Epithelial cell of proximal tubule (primary cell): ENCODE measurements at places on chromosomes 3 and 15. TPM values are rescaled to one million over a fixed set of nuclear protein-coding genes. Genes with fewer than 3 reads are reported as not detected.

DNA sequence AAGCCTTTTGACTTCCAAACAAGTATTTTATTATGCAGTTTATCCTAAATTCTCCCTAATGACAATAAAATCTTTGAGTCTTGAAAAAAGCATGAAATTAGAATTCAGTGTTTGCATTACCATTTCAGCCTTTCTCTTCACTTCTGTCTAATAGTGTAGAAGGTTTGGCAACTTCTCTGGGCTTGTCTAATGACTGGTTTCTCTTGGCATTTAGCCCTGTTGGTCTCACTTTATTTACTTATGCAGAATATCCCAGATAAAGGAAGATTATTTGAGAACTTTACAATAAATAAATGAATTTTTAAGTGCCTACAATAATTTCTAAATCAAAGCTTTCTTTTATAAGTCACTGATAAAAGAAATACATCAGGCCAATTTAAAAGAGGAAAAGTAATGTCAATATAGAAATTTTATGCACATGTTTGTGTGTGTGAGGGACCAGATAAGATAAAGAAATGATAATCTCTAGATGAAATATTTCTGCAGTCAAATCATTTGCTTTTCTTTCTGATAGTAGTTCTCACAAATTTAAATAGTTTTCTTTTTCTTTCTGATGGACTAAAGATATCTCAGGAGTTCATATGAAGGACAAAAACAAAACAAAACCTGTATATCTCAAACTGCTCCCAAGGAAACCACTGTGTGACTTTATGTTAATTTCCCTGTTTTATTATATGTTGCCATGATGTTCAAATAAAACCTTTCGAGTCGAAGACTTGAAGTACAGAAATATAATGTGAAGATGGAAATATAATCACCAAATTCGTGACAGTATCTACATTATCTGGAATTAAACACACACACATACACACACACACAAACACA is 533.1 kb upstream of the CBLB start:
- DNase-seq, result no peak

DNA sequence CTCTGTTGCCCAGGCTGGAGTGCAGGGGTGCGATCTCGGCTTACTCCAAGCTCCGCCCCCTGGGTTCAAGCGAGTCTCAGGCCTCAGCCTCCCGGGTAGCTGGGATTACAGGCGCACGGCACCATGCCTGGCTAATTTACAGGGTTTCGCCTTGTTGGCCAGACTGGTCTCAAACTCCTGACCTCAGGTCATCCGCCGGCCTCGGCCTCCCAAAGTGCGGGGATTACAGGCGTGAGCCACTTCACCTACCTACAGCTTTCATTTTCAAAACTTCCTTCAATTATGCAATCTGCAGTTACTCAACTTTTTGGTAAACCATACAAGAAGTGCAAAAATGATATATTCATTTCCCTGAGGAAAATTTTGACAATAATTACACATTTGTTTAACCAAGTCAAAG is 14.0 kb downstream of the NANOGP8 start:
- DNase-seq, result no peak

Gene SMAD6
- total RNA-seq, result 10.8 and 22.1 TPM in 2 replicates

DNA sequence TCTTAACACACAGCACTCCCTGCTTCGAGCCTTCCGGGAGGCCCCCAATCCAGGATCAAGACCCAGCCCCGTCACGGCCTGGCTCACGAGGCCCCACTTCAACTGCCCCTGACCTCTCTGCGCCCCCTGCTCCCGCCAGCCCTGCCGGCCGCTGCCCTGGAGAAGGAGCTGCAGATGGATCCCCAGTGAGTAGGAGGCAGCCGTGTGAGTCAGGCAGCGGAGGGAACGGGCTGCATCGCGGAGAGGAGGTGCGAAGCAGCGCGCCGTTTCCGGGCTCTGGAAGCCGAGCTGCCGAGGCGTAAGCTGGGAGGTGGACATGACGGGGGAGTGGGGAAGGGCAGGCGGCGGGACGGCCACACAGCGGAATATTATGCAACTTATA is 133.4 kb downstream of the TPRA1 start:
- DNase-seq, result peak; percentile 6

GRCh38 chr3:16103472-16103871 is 71.0 kb upstream of the GALNT15 start:
- DNase-seq, result no peak

DNA sequence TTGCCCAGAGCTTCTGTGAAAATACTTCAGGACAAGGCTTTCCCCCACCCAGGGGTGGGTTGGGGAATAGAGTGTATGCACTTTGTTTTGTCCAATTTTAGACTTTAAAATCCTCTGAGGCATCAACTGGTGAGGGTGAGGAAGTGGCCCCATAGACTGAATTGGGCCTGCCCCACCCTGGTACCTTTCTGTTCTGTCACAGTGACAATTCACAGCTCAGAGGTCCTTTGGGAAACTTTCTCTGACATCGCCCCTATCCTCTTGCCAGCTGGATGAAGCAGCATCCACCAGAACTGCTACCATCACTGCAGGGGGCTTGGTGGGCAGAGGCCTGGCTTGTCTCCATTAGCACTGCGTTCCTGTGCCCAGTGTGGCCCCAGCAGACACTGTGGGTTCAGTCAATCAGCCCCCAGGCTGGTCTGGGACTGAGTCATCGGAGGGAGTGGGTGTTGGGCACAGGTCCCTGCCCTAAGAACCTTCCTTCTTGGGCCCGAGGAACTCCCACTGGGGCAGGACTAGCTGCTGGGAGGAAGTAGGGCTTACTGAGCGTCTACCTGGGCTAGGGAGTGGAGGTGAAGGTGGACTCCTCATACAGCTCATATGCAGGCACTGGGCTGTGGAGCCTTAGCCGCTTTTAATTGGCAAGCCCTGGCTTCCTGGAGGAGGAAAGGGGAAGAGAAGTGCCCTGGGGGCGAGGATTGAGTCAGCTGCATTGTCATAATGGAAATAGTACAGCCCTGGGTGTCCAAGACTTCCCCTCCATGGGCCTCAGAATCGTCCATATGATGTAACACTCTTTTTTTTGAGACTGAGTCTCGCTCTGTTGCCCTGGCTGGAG is 1.5 kb upstream of the PPM1M start:
- no peak for DNase-seq

Gene NRG4
- total RNA-seq, result not detected in 2 replicates

Gene CLASP2
- total RNA-seq, result 23.7 and 34.2 TPM in 2 replicates

- DNase-seq, result no peak
Measured at GRCh38 chr15:35000511-35000910, 12.4 kb upstream of the ZNF770 start.

DNA sequence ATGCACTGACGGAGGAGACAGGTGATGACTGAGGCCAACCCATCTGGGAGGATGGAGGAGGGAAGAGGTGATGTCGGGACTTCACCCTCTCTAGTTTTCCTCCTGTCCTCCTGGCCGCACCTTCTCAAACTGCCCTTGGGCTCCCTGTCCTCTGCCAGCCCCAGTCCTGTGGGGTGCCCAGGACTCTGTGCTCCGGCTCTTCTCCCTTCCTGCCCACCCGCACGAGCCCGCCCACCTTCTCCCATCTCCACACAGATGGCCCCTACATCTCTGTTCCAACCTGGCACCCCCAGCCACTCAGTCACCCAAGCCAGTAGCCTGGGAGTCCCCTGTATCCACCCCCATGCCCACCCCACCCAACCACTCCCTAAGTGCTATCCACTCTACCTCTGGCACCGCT is 206.7 kb upstream of the LINGO1 start:
- DNase-seq, result no peak

- DNase-seq, result no peak
Measured at GRCh38 chr3:73491287-73491662, 133.5 kb downstream of the PDZRN3 start.

Gene SERP1
- 183 and 227 TPM in 2 replicates for total RNA-seq

DNA sequence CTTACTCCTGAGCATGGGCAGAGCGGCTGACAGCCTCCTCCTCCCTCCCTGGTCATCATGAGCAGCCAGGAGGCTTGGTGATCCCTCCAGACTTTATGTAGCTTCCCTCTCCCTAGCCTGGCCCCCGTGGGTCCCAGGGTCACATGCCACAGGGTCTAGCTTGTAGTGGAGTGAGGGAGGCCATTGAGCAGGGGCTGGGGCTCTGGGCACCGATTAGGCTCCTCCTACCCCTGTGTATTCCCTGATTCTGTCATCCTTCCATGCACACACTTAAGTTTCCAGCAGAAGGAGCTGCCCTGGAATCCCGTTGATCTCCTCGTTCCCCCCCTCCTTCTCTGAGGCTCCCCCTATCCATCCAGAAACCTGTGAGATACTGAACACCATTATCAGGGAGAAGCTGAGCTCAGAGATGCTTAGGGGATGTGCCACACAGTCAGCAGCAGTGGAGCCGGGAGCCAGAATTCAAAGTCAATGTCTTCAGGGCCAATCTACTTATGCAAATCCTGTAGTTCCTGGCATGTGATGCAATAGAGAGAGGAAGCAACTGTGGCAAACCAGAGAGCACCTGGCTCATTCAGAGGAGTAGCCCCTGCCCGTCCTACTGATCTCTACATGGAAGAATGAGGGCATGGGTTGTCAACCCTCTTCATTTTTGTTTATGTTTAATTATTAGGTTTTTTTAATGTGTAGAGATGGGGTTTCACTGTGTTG is 17.2 kb downstream of the CCDC33 start:
- no peak for DNase-seq

DNA sequence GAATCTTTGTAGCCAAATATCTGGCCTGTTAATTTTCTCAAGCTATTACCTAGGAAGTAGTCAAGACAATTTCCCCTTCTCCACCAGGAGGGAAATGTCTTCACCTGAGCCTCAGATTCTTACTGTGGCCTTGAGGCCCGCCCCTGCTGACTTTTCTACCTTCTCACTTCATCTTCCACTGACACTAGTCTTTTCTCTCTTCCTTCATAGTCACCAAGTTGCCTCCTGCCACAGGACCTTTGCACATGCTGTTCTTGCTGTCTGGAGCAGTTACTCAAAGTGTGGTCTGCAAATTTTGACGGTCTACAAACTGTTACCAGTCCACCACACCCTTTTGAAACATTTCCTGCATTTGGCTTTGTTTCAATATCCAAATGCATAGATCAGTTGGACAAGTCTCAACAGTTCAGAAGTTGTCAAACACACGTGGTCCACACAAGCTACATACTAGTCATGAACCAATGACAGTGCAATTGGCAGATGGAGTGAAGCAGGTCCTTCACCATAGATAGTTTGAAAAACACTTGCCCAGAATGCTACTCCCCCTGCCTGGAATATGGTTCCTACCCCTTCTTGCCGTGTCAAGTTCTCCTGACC is 100.5 kb downstream of the OSBPL10 start:
- DNase-seq, result no peak

- no peak for DNase-seq
Measured at GRCh38 chr15:82851306-82851850, 42.0 kb downstream of the WHAMM start.

GRCh38 chr3:149604125-149604875 is 53.5 kb downstream of the WWTR1 start:
- no peak for DNase-seq

Gene IL20RB
- total RNA-seq, result 0.14 TPM in 1 of 2 replicates, not detected in the other

Gene ISG20
- 7.6 and 17.3 TPM in 2 replicates for total RNA-seq

Gene SLC28A2
- total RNA-seq, result not detected in 2 replicates

DNA sequence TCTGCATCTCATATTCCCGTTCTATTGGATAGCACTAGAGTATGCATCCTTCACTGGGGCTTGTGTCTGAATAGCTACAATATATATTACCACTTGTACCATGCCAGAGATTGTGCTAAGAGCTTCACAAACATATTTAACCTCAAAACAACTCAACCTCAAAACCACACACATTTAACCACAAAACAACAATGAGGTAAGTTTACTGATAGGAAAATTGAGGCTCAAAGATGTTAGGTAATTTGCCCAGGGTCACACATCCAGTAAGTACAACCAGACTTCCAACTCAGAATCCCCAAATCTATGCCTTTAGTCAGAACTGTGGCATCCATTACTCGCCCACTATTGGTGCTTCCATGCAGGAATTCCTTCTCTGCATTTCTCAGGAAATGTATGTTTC is 220.0 kb downstream of the FAM43A start:
- no peak for DNase-seq

Gene IGSF10
- under 0.01 and 0.07 TPM in 2 replicates for total RNA-seq

Gene LRRIQ4
- 0.07 TPM in 1 of 2 replicates, not detected in the other for total RNA-seq

DNA sequence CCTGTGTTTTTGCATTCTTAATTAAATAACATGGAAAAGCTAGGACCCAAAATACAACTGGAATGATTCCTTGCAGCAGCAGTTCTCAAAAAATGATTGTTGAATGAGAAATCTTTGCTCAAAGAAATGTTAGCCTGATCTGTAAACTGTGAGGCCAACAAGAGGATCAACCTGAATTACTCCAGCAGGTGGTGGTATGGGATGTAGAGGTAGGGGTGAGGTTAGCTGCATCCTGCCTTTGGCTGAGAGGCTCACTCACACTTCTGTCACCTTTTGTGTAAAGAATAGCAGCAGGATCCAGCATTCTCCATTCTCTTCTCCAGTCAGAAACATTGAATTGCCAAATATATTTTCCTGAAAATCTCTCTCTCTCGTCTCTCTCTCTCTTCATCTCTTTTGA is 26.5 kb upstream of the FAM98B start:
- DNase-seq, result no peak

DNA sequence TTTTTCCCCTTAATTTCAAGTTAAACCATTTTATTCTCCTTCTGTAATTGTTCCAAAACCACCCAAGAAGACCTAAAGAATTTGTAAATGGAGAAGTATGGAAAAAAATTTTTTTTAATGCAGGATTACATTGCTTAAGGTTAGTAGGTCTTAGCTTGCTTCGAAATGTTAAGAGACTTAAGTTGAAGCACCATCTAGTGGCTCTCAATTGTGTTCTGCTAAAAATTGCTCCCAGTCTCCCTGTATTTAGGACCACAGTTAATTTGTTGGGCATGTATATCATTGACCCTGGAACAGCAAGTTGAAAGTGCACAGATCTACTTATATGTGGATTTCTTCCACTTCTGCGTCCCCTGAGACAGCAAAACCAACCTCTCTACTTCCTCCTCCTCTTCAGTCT is 32.4 kb downstream of the CD200R1L start:
- peak; percentile 33 for DNase-seq

Gene BUB1B
- total RNA-seq, result 59.8 and 86.4 TPM in 2 replicates

DNA sequence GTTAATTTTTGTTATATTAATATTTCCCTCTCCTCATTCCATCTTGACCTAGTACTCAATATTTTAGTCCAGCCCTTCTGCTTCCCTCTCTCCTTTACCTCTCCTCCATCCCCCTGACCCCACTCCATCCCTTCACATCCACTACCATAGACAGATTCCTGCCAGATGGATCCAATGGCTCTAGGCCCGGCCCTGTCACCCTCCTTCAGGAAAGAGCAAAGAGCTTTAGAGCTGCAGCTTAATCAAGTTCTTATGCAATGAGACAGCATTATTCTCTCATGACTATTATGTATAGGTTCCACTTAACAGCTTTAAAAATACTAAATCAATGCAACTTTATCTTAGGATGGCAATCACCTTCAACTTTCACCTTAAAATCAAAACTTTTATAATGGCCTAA is 200.7 kb upstream of the TTC14 start:
- no peak for DNase-seq

- no peak for DNase-seq
Measured at GRCh38 chr3:81911221-81911620, 149.8 kb upstream of the GBE1 start.

GRCh38 chr3:12424635-12425319 is 59.5 kb upstream of the TSEN2 start:
- DNase-seq, result no peak
